COLO829 (cell line): ENCODE measurements at places on chromosomes 4 and X.

DNA sequence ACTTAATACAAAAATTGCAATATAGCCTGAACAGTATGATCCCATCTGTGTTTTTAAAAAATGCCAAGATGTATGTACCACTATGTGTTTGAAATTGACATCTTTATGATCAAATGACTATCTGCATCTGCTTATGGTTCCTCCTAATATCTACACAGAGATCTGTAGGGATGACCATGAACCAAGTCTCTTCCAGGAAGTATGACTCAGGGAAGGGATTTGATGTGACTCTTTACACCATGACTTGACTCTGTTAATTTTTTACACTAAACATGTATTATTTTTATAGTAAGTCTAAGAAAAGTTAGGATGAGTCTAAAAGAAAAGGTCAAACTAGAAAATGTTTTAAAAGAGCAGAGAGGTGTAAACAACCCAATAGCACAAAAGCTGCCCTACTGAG lies 164.0 kb downstream of the SH3KBP1 start:
- no peak for DNase-seq

- DNase-seq = no peak
These were observed 739.7 kb downstream of the CENPC start for GRCh38 chr4:66805582-66805981.

DNA sequence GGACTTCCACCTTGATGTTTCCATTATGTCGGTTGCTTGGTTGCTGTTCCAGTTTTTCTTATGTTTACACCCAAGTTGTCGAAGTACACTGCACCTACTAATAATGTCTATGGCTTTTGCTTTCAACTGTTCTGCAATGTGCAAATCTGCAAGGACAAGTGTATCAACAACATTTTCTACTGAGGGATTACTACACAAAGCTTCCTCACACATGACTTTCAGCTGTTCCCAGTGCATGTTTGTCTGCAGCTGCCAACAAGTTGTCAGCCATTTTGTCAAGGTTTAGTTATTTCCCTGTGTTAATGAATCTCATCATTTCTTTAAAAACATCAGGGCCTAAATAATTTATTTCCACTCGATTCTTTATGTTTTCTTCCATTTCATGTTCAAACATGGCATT lies 45.4 kb upstream of the UGT2A3 start:
- DNase-seq = no peak

DNA sequence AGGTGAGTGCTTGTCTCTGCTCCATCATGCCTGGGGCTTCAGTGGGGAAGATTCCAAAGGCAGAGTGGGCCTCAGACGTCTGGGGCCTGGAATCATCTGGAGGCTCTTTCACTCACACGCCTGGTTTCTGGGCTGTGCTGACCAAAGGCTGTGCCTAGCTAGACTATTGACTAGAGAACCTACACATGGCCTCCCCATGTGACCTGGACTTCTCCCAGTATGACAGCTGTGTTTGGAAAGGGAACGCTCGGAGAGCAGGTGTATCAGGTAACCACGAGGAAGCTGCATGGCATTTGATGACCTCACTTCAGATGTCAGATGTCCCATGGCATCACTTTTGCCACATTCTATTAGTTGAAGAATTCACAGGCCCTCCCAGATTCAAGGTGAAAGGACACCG lies 51.0 kb downstream of the ADGRL3 start:
- DNase-seq = no peak

GRCh38 chrX:43166874-43167273 lies 388.9 kb upstream of the PPP1R2C start:
- no peak for DNase-seq

- DNase-seq = no peak
These were observed 114.4 kb downstream of the ANTXR2 start for GRCh38 chr4:79958466-79959264.

DNA sequence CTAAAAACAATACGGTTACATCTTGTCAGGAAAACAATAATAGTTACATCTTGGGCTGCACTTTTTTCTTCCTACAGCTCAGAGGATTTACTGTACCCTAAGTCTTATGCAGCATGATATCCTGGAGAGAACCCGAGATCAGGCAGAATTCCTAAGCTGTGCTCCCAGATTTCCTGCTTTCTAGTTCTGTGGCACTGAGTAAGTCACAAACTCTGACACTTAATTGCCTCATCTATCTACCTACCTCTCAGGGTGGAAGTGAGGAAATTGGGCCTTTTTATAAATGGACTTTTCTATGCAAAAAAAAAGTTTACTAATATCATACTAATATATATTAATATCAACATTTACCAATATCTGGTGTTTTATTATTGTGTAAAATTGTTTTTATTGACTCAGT lies 438.5 kb downstream of the INPP4B start:
- DNase-seq = no peak

DNA sequence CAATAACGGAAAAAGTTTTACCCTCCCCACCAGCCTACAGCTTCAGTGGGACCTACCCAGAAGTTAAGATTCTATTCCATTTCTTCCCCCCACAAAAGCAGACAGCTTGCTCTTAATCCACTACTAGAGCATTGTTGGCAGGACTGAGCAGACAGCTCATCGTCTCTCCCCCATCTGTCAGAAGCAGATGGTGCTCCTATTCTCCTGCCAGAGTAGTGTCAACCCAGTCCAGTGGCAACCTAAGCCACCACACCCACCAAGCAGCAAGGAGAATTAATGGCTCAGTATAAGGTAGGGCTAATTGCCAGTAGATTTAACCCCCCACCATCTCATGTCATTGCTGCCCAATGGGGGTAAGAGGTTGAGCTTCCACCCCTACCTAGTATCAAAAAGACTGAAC lies 62.0 kb downstream of the AWAT2 start:
- no peak for DNase-seq

DNA sequence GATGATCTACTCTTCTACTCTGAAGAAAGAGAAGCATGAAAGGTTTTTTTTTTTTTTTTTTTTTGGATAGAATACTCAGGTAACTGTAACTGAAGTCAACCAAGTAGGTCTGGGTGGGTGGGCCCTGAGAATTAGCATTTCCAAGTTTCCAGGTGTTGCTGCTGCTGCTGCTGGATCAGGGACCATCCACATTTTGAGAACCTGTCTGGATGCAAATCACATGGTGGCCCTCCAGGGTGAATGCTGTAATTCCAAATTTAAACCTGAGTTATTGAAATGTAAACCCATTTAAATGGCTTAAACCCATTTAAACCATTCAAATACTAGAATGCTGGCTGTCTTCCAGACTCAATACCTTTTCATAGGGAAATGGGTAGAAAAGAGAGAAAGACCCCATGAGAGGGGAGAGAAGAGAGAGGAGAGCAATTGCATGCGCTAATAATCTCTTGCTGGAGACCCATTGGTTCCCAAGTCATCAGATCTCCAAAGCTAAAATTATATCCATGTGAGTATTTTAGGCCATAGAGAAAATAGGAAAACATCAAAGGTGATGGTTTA lies 17.6 kb downstream of the SUPT20HL1 start:
- DNase-seq = no peak

GRCh38 chr4:113878668-113879067 lies 100.8 kb downstream of the ARSJ start:
- DNase-seq = no peak

DNA sequence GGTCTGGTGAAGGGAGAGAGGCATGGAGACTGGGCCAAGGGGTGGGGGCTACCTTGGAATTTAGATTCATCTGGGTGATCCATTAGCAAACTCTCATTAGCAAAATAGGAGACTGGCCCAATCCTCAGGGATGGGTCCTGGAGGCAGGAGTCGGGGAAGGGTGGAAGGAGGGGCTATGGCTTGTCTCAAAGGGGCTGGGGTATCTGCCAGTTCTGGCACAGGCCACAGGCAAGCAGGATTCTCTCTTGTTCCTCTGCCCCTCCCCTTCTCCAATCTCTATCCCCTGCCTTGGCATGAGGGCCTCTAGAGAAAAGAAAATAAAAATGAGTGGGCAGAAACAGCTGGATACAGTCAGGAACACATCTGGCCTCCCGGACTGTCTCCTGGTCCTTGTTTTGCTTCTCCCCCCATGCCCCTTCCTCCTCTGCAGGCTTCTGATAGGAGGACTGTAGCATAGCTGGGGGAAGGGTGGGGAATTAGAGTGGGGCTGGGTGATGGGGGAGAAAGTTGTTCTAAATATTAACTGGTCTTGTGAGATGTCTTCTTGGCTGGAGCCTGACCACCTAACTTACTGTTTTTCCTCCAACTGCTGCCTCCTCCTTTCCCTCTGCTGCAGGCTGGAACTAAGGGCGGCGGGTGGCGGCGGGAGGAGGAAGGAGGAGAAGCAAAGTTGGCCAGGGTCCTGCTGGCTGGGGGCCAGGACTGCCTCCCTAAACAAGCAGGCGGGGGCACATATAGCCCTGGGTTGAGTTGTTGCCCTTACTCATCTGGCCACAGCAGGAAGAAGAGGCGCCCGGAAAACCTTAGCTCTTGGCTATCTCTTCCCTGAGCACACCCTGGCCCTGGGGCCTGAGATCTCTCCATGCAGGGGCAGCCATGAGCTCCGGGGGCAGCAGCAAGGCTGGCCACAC lies 53.3 kb upstream of the LAS1L start:
- no peak for DNase-seq

DNA sequence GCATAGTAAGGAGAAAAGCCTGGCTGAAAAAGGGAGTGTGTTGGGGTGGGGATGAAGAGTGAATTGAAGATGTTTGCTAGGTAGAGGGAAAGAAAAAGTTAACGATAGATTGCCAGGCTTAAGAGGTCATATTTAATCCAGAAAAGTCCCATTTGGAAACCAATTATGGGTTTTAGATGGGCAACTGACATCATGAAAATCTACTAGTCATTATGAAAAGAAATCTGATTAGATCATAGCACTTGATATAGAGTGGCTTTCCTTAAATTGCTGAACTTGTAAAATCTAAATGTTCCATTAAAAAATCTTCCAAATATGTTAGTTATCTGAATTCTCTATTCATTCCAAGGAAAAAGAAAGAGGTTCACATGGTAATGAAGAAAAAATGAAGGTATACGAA lies 37.5 kb upstream of the IL21 start:
- DNase-seq = no peak

GRCh38 chr4:150769845-150770244 lies 187.9 kb downstream of the MAB21L2 start:
- DNase-seq = no peak

DNA sequence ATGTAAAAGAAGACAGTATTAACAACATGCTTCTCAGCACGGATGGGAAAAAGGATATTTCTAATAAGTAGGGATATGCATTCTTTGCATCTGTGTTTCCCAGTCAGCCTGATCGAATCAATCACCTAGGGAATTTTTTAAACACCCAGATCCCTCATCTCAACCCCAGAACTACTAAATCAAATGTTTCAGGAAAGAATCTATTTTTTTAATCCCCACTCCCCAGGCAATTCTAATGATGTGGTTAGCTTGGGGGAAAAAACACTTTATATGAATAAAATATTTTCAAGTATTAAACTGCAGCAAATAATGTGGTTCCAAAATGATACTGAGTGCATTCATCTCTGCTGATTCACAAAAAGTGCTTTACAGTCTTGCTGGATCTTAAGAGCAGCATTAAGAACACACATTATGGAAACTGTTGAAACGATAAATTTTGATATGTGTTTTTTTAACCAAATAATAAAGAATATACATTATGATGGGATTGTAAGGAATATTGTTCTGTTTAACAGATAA lies 68.7 kb upstream of the GUCY1A1 start:
- no peak for DNase-seq

- peak; percentile 40 for DNase-seq
These were observed 213.4 kb upstream of the LNX1 start for GRCh38 chr4:53804719-53805118.

- peak; percentile 26 for DNase-seq
These were observed 106.8 kb downstream of the ELOVL6 start for GRCh38 chr4:110091434-110092140.

- no peak for DNase-seq
These were observed 1.6 kb downstream of the SLITRK4 start for GRCh38 chrX:143634309-143634662.

- no peak for DNase-seq
These were observed 123.5 kb downstream of the IL15 start for GRCh38 chr4:141759796-141760425.

- DNase-seq = no peak
These were observed 527 bp downstream of the NOA1 start for GRCh38 chr4:56976837-56977320.

DNA sequence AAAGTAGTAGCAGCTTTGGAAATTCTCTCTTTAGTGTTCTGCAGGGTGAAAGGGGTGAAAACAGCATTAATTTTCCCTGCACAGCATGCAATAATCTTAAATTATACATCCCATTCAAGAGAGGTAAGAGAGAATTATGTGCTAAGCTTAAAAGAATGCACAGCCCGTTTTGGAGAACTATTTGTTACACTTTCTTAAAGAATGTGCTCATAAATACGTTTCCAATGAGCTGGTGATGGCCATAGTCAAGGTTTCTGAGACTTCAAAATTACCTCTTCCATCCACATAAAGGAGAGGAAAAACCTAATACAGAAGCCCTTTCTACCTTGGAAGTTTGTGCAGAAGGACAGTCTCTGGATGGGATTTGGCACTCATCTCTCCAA lies 766.7 kb upstream of the TENM3 start:
- DNase-seq = no peak

GRCh38 chr4:128286474-128287058 lies 1.0 kb downstream of the PGRMC2 start:
- DNase-seq = peak; percentile 43

DNA sequence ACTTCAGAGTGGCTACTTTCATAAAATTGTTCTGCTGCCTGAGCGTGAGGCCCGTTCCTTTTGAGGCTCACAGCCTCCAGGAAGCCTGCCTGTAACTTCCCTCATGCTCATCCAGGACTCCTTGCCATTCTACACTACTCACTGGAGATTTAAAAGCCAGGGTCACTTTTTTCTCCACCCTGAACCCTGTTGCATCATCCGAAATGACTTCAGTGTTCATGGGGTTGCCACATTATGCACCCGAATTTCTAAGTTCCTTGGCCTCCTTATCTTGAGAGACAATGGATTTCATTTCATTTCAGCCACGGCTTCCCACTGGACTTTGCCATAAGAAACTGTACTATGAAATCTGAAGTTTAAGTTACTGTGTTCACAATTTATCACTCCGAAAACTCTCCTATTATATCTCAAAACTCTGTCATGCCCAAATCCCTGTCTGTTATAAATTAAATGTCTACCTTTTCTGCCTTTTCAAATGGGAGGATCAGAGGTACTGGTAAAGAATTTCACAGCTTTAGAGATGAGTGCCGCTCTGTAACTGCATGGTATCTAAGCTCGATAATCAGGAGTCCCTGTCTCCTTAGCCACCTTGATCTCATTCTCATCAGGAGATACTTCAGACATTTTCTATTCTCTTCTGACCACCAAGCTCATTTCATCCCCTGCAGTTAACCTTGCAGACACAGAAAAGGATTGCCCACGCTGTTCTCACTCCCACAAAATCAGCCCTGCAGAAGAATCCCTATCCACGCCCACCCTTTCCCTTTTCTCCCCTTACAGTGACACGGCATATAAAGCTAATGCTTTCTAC lies 59.9 kb downstream of the TRIML1 start:
- no peak for DNase-seq

GRCh38 chr4:169345316-169345721 lies 74.6 kb upstream of the SH3RF1 start:
- DNase-seq = peak; percentile 92

GRCh38 chrX:20980426-20980825 lies 393.8 kb upstream of the CNKSR2 start:
- no peak for DNase-seq
